ENCODE measurements at places on chromosomes 12 and 14. TPM values are rescaled to one million over a fixed set of nuclear protein-coding genes. Genes with fewer than 3 reads are reported as not detected.
A peak's percentile ranks its signal among the peaks of the same experiment; 100 is the strongest.

TMEM132C gene
- total RNA-seq = not detected

INHBE gene
- 0.25 TPM for total RNA-seq

- peaks cover 19% of the 10 kb centered on the region for H3K27me3 ChIP-seq
- no peaks in the 10 kb centered on the region for H3K36me3 ChIP-seq
- H3K4me3 ChIP-seq = no peak overlapping the region
- H3K27ac ChIP-seq = no peak overlapping the region
- peaks cover 3% of the 10 kb centered on the region for H3K4me1 ChIP-seq
Measured at GRCh38 chr14:54794159-54794558, 108.5 kb downstream of the GCH1 start.

GRCh38 chr14:83379436-83379835, 1845.8 kb upstream of the SEL1L start:
- H3K27me3 ChIP-seq = no peaks in the 10 kb centered on the region
- no peak for DNase-seq
- H3K27ac ChIP-seq = no peak overlapping the region
- no peaks in the 10 kb centered on the region for H3K4me1 ChIP-seq
- no peak overlapping the region for H3K4me3 ChIP-seq
- no peaks in the 10 kb centered on the region for H3K36me3 ChIP-seq

DNA sequence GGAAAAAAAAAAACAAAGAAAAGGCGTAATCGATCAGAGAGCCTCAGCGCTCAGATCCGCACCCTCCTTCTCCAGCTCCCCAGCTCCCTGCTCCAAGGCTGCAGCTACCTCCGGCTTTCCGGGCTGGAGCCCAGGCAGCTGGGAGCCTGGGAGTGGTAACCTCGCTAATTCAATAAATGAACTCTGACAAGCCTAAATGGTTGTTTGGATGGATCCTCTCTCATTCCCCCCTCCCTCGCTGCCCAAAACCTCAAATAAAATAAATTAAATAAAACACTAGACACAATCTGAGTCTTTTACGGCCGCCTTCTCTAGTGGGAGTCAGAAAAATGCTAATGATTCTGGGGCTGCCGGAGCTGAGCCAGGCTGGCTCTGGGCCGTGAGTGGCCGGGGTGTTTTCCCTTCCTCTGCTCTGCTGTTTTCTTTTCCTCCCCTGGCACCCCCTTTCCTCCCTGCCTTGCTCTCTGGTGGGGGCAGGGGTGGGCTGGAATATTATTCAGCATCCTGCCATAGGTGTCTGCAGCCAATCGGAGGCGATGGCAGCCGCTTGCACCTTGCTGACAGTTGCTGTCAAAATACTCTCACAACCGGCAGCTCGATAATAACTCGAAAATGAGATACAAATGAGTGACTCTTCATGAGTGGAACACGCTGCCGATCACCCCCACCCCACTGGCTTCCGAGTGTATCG, 76.1 kb downstream of the RBM19 start:
- H3K27ac ChIP-seq = no peak overlapping the region
- no peak for DNase-seq
- H3K4me3 ChIP-seq = no peak overlapping the region
- no peaks in the 10 kb centered on the region for H3K27me3 ChIP-seq
- H3K36me3 ChIP-seq = peaks cover 8% of the 10 kb centered on the region
- H3K4me1 ChIP-seq = peaks cover 6% of the 10 kb centered on the region

DNA sequence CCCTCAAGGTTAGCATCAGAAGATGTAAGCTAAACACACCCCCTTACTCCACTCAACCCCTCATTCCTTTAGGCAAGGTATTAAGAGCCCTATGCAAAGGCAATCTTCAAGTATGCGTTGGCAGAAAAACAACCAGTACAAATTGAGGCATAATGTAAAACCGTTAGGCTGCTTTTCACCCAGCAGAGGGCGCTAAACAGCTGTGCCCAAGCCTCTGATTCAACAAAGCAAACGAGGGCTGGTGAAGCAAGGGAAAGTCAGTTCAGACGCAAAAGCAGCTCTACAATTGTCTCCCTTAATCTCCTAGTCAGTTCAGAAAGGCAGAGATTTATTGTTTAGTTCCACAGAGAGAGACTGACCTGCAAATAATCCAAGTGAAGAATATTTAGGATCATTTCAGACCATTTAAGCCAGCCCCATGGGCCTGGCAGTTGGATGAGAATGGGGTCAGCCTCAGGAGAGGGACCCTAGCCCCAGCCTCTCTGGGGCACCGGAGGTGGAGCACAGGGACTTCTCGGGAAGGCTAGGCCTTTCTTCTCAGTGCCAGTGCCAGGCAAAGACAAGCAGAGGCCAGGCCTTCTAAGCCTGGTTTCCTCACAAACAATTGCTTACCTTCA, 23.5 kb downstream of the DCAF5 start:
- H3K4me3 ChIP-seq = no peak overlapping the region
- DNase-seq = peak; percentile 49
- H3K27ac ChIP-seq = no peak overlapping the region
- H3K4me1 ChIP-seq = peaks cover 33% of the 10 kb centered on the region
- no peaks in the 10 kb centered on the region for H3K27me3 ChIP-seq

DNA sequence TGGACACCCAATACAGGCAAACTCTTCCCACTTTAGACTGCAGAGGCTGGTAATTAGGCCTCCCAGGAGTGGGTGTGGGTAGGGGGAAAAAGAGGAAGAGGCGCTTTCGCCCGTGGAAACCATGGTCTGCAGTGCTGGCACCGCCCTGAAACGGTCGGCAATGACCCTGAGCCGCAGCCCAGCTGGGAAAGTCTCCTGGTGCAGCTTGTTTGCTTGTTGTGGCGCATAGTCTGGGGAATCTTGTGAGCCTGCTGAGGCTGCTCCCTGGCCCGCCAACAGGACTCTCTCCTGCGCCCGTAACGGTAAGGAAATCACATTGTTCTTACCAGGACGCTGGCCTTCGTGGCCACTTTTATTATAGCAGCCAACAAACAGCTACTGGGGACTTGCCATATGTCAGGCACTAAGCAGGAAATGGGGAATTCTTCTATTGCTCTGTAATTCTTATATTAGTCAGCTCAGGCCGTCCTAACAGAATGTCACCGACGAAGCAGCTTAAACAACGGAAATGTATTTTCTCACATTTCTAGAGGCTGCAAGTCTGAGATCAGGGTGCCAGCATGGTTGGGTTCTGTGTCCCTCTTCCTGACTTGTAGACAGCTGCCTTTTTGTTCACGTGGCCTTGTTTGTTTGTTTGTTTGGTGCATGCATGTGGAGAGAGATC, 52.5 kb upstream of the RIN3 start:
- DNase-seq = no peak
- H3K4me3 ChIP-seq = no peak overlapping the region
- H3K27ac ChIP-seq = no peak overlapping the region
- peaks cover 3% of the 10 kb centered on the region for H3K4me1 ChIP-seq
- no peaks in the 10 kb centered on the region for H3K36me3 ChIP-seq
- peaks cover 6% of the 10 kb centered on the region for H3K27me3 ChIP-seq

DNA sequence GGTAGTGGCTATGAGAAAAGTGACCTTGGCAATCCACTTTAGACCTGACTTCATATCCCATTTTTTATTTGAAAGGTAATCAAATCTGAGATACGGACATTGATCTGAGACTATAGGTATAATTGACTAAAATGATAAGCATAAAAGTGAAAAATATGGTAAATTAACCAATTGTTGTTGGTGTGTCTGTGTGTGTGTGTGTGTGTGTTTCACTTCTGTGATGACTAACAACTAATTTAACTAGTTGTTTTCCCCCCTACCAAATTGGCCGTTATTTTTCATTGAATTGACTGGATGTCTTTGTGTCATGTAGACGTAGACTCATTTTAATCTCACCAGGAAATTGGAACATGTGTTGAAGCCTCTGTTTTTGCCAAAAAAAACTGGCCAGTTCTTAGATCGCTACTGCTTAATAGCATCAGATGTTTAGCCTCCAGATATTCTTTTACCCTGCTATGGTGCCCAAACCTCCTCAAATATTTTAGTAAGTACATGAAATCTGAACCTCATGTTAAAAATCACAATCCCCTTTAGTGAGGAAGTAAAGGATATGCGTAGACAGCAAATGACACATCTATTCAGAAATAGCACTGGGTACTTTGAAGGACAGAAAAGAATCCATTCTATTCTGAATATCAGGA, 395.0 kb downstream of the EGLN3 start:
- no peaks in the 10 kb centered on the region for H3K4me1 ChIP-seq
- H3K4me3 ChIP-seq = no peak overlapping the region
- no peak for DNase-seq
- no peaks in the 10 kb centered on the region for H3K27me3 ChIP-seq

DNA sequence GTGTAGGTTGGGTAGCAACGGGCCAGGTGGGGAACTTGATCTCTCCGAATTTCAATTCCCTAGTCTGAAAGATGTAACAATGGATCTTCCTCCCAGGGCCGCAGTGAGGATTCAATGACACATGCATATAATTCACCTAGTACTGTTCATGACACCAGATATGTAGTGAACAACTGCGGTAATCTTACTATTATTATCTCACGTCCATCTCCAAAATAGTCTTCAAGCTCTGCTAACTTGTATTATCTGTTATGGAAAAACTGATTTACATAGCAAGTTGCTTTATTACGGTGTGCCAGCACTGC, 26.4 kb downstream of the MOK start:
- DNase-seq = no peak
- peaks cover 2% of the 10 kb centered on the region for H3K27me3 ChIP-seq
- H3K36me3 ChIP-seq = no peaks in the 10 kb centered on the region
- no peak overlapping the region for H3K4me3 ChIP-seq
- no peak overlapping the region for H3K27ac ChIP-seq
- no peaks in the 10 kb centered on the region for H3K4me1 ChIP-seq

DNA sequence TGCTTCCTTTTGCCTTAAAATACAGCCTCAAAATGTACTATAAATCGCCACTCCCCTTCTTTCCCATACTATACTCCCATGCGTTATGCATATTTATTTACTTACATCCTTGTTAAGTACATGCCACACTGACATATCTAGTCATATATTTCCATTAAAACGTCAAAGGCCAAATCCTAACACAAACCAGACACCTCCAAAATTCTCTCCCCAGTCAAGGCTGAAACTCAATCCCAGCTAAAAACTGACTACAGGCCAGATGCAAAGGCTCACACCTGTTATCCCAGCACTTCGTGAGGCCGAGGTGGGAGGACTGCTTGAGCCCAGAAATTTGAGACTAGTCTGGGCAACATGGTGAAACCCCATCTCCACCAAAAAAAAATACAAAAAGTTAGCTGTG, 5.7 kb upstream of the CAND1 start:
- no peaks in the 10 kb centered on the region for H3K36me3 ChIP-seq
- no peak overlapping the region for H3K27ac ChIP-seq

DNA sequence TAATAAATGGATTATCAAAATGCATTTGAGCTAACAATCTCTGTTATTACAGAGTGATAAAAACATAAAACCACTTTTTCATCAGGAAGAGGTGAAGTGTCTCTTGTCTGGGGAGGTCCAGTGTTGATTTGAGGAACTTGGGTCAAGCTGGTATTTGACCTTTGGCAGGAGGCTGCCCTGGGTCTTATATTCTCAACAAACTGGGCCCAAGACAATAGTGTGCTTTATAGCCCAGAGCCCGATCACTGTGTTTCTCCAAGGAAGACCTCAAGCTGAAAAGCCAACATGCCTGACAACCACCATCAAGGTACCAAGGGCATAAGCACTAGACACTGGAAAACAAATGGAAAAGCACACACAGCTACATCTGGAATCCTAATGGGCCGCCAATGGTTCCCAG, 137.0 kb downstream of the SLC25A21 start:
- no peak overlapping the region for H3K27ac ChIP-seq
- DNase-seq = no peak
- no peaks in the 10 kb centered on the region for H3K27me3 ChIP-seq
- no peaks in the 10 kb centered on the region for H3K4me1 ChIP-seq

- no peaks in the 10 kb centered on the region for H3K27me3 ChIP-seq
- no peak overlapping the region for H3K27ac ChIP-seq
- H3K36me3 ChIP-seq = no peaks in the 10 kb centered on the region
Measured at GRCh38 chr12:65540140-65540539, 261.7 kb downstream of the MSRB3 start.

- no peak overlapping the region for H3K4me3 ChIP-seq
- H3K4me1 ChIP-seq = peaks cover 11% of the 10 kb centered on the region
- DNase-seq = no peak
- no peak overlapping the region for H3K27ac ChIP-seq
- H3K27me3 ChIP-seq = no peaks in the 10 kb centered on the region
Measured at GRCh38 chr14:55798406-55798805, 218.4 kb downstream of the KTN1 start.
